Hematopoietic multipotent progenitor cell treated with erythropoietin and hydrocortisone succinate and interleukin-3 and kit ligand, for 8 days (in vitro differentiated cells): ENCODE measurements at places on chromosomes 1 and 21.

- DNase-seq: no peak
These were observed 526.2 kb downstream of the MRPL39 start for GRCh38 chr21:25081096-25081495.

- DNase-seq: no peak
These were observed 56.4 kb downstream of the SLC45A1 start for GRCh38 chr1:8374356-8374755.

GRCh38 chr1:26833432-26834405 lies 7.2 kb downstream of the ZDHHC18 start:
- DNase-seq: peak; percentile 31

GRCh38 chr1:31748365-31748764 lies 15.8 kb downstream of the ADGRB2 start:
- DNase-seq: no peak

GRCh38 chr1:94852788-94853187 lies 32.6 kb downstream of the SLC44A3 start:
- DNase-seq: no peak

- DNase-seq: peak; percentile 33
These were observed 803 bp upstream of the FLAD1 start for GRCh38 chr1:154982341-154982740.

- no peak for DNase-seq
These were observed 114.9 kb downstream of the SIK1 start for GRCh38 chr21:43312011-43312410.
